CD14-positive monocyte (primary cell): ENCODE measurements at places on chromosomes 7 and 10.

GRCh38 chr7:117810642-117811512, 62.4 kb downstream of the CTTNBP2 start:
- DNase-seq: no peak

GRCh38 chr10:101032637-101033224, 1.7 kb downstream of the SFXN3 start:
- DNase-seq: peak; percentile 82

DNA sequence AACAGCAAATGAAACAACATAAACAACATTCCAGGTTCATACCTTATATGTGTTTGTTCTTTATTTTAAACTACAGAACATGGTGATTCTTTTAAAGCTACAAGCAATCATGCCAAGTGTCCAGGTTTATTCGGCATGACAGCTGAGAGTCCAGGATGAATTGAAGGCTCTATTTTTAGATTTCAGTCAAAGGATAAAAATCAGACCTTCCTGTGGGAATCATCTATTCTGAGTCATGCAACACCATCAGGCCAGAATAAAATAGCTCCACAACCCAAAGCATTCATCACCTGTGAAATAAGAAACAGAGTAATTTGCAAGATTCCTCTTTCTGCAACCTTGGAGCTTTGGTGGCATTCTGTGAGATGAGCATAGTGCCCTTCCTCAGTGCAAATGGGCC, 292.4 kb upstream of the MYO3A start:
- no peak for DNase-seq

GRCh38 chr10:6207658-6208057, 4.9 kb downstream of the PFKFB3 start:
- DNase-seq: peak; percentile 55

- DNase-seq: peak; percentile 10
These were observed 123.7 kb upstream of the FAM3C start for GRCh38 chr7:121519548-121520521.
